Skin of body (tissue), 3 donors: ENCODE measurements at places on chromosomes 12 and 14. TPM values are rescaled to one million over a fixed set of nuclear protein-coding genes. Genes with fewer than 3 reads are reported as not detected.

The MYO1H gene
- total RNA-seq: 2.4 TPM

The CHPT1 gene
- 23.7 TPM for total RNA-seq

DNA sequence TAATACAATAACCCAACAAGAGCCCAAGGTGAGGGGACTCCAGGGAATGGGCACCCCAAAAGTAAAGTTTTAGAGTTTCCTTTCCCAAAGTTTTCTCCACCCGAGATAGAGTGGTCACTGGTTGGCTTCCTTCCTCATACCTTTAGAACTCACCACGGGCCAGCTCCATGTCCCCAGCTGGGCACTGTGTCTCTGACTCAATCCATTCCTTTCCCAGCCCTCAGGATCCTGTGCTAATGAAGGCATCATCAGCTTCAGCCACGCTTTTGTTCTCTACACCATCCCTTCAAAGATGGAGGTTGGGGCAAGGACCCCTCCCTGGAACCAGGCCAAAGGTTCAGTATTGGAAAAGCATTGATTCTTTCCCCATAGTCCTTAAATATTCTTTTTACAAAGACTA, 59.8 kb upstream of the VASH1 start:
- no peak for DNase-seq

DNA sequence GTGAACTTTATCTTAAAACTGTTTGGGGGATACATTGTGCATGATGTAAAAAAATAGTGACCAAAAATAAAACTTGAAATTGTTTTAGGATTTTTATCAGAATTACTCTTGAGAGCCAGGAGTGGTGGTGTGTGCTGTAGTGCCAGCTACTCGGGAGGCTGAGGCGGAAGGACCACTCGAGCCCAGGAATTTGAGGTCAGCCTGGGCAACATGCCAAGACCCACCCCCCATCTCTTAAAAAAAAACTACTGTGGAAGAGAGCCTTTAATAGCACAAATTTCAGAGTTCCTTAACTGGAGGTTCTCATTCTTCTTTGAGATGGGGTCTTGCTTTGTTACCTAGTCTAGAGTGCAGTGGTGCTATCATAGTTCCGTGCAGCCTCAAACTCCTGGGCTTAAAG, 21.5 kb downstream of the CPSF2 start:
- DNase-seq: no peak

DNA sequence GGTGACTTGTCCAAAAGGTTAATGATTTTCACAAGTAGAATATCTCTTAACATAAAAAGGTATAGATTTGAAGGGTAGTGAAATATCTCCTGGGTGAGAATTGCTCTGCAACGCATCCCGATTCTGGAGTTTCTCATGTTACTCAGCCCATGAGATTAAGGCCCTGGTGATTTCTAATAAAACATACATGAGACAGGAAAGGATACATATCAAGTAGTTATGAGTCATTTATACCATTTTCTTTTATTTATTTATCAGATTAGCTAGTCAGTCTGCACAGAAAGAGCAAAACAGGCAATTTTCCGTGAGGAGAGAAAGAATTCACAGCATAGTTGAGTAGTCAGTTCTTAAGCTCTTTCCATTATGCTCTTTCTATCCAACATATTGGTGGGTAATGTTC, 535.6 kb upstream of the ATP2B1 start:
- no peak for DNase-seq

GRCh38 chr14:56036353-56036752, 81.9 kb upstream of the PELI2 start:
- no peak for DNase-seq

GRCh38 chr12:65605019-65605418, 219.3 kb upstream of the HMGA2 start:
- DNase-seq: no peak

DNA sequence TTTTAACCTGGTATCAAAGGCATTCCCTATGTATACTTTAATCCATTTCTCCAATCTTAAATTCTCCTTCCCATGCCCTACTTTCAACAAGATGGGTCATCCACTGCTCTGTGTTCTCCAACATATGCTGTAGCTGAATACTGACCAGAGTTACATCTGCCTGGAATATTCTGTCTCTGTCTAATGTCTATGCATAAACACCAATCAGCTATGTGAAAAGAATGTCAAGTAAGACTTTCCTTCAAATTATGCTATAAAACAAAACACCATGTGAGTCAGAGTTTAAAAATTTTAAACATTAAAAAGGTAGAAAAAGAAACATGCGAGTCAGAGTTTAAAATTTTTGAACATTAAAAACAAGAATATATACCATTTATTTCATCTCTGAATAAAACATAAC, 19.3 kb downstream of the NT5DC3 start:
- no peak for DNase-seq

DNA sequence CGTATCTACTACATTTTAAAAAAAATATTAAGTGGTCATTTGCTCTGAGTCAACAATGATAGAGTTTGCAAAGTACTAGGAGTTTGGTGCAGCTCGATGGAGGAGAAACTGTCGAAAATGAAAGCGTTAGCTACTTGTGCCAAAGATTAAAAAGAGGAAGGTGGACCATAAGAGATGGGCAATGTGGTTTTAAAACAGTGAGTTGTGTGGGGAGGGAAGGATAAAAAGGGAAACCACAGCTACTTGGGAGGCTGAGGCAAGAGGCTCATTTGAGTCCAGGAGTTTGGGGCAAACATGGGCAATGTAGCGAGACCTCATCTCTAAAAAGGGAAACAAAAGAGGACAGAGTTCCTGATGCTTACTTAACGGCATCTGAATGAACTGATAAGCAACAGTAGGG, 18.2 kb upstream of the STRAP start:
- no peak for DNase-seq

DNA sequence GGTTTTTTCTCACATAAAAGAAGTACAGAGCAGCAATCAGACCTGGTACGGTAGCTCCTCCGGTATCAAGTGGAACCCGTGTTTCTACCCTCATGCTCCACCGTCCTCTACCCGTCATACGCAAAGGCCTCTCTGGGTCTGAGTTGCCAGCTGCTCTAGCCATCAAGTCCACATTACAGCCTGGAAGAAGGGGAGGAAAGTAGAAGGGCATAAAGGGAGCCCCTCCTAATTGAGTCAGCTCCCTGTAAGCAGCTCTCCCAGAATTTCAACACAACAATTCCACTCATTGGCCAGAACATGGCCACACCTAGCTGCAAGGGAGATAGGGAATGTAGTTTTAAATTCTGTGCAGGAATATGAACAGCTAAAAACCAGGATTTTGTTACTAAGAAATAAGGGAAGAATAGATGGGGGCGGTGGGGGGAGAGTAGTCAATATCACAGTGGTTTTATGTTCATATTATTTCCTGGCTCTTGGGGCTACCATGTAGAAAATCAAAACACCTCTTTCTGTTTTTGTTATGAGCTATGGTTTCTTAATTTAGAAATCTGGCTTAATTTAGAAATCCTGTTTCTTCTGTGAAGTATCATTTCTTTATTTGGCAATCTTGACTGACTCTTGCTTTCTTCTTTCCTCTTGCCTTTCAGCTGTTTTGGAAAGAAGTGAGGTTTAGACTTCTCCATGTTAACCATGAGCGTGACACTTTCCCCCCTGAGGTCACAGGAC, 103.9 kb downstream of the AKAP6 start:
- DNase-seq: no peak
